ENCODE measurements at places on chromosomes 3 and 15.

GRCh38 chr15:67305506-67305905 is 50.9 kb downstream of the IQCH start:
- DNase-seq = no peak

GRCh38 chr3:55555873-55556618 is 68.9 kb upstream of the WNT5A start:
- DNase-seq = no peak

- no peak for DNase-seq
Measured at GRCh38 chr3:99627062-99627826, 11.2 kb upstream of the COL8A1 start.

DNA sequence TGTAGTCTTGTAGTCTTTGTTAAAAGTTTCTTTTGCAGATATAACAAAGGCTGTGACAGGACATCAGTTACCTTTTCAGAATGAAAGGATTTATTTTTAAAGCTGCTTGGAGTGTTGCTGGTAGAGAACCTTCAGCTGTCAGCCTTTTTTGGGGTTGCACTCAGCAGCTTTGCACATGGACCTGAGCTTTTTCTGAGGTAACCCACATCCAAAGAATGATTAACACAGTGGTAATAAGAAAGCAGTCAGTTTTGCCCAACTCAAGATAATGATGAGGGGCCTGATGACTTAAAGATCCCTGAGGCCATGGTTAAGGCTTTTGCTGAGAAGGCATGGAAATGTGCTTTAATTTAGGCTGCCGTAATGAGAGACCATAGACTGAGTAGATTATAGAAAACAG is 1042.7 kb downstream of the PLOD2 start:
- no peak for DNase-seq

GRCh38 chr3:47663630-47664240 is 85.1 kb upstream of the CSPG5 start:
- no peak for DNase-seq

DNA sequence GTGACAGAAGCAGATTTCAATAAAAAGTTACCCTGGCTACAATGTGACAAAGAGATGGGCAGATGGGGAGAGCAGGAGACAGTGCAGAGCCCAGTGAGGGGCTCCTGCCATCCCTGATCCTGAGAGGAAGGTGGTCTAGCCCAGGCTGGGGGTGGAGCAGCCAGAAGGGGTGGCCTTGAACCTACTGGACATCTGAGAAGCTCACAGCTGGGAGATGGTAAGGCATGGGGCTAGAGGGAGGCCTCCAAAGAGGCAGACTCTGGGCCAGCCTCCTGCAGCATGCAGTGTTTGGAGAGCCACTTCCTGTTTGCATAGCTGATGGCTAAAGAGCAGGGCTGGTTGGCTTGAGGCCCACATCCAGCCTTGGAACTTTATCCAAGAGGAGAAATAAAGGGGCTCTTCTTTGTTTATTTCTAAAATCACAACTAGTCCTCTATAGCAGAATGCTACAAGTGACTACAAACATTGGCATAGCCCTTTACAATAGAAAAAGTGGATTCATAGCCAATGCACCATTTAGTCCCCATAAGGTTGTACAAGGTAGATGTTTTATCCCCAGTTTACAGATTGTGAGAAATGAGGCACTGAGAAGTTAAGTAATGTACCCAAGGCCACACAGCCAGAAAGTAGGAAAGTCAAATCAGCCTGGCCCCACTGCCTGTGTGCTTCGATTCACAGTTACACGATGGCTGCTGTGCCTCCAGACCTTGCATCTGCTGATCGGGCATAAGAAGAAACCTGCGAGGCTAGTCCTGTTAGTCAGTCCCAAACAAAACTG is 4.6 kb downstream of the EFCC1 start:
- no peak for DNase-seq

Data from stimulated activated naive CD8-positive, alpha-beta T cell treated with anti-CD3 and anti-CD28 coated beads, Interleukin-15, amount 100 ng/mL, for 72 hours (primary cell).